ENCODE measurements at places on chromosomes 1 and 21.
A peak's percentile ranks its signal among the peaks of the same experiment; 100 is the strongest.

- no peak overlapping the region for H3K4me3 ChIP-seq
- H3K27ac ChIP-seq, result no peak overlapping the region
- DNase-seq, result no peak
- H3K4me1 ChIP-seq, result no peaks in the 10 kb centered on the region
Measured at GRCh38 chr1:162013289-162013688, 10.4 kb downstream of the OLFML2B start.

DNA sequence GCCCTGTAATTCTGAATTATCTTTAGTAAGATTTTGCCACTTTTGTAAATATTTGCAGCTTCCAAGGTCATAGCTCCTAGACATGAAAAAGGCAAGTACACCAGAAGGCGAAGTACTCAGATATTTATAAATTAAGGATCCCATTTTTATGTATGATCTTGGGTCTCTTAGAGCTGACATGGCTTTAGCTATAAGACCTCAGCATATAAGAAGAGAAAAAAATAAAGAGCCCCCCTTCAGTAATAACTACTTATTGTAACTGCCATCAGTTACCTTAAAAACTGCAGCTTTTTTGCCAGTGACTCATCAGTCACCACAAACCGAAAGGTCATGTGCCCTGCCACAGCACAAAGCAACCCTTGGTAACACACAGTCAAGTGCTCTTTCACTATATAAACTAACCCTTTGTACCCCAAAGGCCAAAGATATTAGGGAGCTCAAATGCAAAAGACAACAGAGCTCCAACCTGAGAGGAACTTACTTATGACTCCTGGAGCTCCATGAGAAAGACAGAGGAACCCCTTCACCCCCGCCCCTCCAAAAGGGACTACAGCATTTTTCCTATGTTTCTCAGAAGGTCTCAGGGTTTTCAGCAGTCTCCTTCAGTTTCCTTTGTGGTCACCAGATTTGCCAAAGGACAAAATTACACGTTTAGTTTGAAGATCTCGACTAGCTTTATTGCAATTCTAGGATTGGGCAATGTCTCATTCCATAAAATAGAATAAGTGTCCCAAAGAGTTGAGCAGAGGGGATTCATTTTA is 219.8 kb upstream of the DUSP10 start:
- H3K36me3 ChIP-seq, result no peaks in the 10 kb centered on the region
- peak; percentile 72 for DNase-seq
- H3K27me3 ChIP-seq, result no peaks in the 10 kb centered on the region

- DNase-seq, result no peak
- no peak overlapping the region for H3K4me3 ChIP-seq
- peaks cover 16% of the 10 kb centered on the region for H3K27me3 ChIP-seq
- H3K36me3 ChIP-seq, result no peaks in the 10 kb centered on the region
Measured at GRCh38 chr1:18479454-18479853, 1.3 kb upstream of the KLHDC7A start.

GRCh38 chr1:44228218-44228617 is 14.9 kb downstream of the DMAP1 start:
- peaks cover 1% of the 10 kb centered on the region for H3K36me3 ChIP-seq
- no peak overlapping the region for H3K4me3 ChIP-seq
- peaks cover 6% of the 10 kb centered on the region for H3K4me1 ChIP-seq
- no peaks in the 10 kb centered on the region for H3K27me3 ChIP-seq

GRCh38 chr1:100959502-100960060 is 63.7 kb downstream of the SLC30A7 start:
- H3K4me3 ChIP-seq, result no peak overlapping the region
- peaks cover 34% of the 10 kb centered on the region for H3K4me1 ChIP-seq
- peak overlapping the region; percentile 26 for H3K27ac ChIP-seq

DNA sequence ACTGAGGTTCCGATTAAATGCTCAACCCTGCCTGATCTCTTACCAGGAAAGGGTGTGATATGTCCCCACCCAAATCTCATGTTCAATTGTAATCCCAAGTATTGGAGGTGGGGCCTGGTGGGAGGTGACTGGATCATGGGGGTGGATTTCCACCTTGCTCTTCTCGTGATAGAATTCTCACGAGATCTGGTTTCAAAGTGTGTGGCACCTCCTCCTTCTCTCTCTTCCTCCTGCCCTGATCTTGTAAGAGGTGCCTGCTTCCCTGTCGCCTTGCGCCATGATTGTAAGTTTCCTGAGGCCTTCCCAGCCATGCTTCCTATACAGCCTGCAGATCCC is 34.9 kb downstream of the RSPH1 start:
- peak overlapping the region; percentile 3 for H3K4me3 ChIP-seq
- peak overlapping the region; percentile 73 for H3K27ac ChIP-seq
- no peaks in the 10 kb centered on the region for H3K27me3 ChIP-seq
- DNase-seq, result no peak

DNA sequence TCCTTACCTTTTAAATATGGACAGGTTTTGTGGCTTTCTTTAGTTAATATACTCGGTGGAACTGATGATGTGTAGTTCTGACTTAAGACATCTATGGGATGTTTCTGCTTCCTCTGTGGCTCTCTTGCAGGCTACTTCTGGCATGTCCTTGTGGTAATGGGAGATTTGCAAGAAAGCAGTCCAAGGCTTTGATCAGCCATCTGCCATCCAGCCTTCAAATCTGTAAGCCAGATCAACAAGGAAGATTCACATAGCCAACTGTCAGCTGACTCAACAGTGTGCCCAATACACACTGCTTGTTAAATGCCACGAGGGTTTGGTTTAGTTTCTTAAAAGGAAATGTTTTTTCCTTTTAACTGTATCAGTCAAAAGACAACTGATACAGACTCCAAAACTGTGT is 722.2 kb upstream of the CHRM3 start:
- DNase-seq, result no peak
- no peaks in the 10 kb centered on the region for H3K36me3 ChIP-seq
- no peak overlapping the region for H3K27ac ChIP-seq

DNA sequence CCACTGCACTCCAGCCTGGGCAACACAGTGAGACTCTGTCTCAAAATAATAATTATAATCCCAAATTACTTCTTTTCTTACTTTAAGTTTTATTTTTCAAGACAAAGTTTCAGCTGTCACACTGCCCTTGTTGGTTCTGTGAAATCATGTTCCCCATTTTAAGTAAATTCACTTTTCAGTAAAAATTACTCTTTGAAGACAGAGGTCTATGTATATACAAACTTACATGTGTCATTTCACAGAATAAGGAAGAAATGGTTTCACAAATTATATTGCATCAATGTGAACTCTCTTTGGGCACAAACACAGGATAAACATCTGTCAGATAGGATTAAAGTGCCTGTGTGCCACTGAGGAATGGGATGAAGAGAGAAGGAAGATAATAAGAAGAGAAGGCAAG is 33.1 kb upstream of the ETS2 start:
- H3K36me3 ChIP-seq, result no peaks in the 10 kb centered on the region
- no peak for DNase-seq
- peaks cover 69% of the 10 kb centered on the region for H3K4me1 ChIP-seq

DNA sequence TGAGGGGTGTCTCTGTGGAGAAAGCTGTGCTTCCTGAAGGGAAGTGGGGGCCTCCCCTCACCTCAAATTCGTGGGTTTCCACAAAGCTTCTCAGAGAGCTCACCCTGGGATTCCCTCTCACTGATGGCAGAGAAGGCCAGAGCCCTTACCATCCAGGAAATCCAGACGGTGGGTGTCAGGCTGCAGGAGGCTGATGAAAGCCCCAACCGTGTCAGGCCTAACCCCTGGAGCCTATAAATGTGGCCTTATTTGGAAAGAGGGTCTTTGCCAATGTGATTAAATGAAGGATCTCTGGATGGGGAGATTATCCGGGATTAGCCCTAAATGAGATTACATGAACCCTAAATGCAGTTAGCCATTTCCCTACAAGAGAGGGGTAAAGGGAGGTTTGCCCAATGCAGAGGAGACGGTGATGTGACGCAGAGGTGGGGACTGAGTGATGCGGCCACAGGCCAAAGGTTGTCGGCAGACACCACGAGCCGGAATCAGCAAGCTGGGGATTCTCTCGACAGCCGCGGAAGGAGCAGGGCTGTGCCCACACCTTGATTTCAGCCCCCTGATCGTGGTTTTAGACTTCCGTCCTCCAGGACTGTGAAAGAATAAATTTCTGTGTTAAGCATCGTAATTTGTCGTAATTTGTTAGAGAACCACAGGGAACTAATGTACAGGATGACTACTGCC is 82.6 kb downstream of the TOMM20 start:
- H3K27ac ChIP-seq, result peak overlapping the region; percentile 78
- peaks cover 53% of the 10 kb centered on the region for H3K4me1 ChIP-seq
- no peaks in the 10 kb centered on the region for H3K27me3 ChIP-seq
- DNase-seq, result no peak
- no peaks in the 10 kb centered on the region for H3K36me3 ChIP-seq
- H3K4me3 ChIP-seq, result no peak overlapping the region

GRCh38 chr1:152520561-152521090 is 6.3 kb downstream of the CRCT1 start:
- peaks cover 19% of the 10 kb centered on the region for H3K27me3 ChIP-seq
- H3K27ac ChIP-seq, result no peak overlapping the region
- H3K4me1 ChIP-seq, result peaks cover 3% of the 10 kb centered on the region
- no peak overlapping the region for H3K4me3 ChIP-seq
- DNase-seq, result no peak

DNA sequence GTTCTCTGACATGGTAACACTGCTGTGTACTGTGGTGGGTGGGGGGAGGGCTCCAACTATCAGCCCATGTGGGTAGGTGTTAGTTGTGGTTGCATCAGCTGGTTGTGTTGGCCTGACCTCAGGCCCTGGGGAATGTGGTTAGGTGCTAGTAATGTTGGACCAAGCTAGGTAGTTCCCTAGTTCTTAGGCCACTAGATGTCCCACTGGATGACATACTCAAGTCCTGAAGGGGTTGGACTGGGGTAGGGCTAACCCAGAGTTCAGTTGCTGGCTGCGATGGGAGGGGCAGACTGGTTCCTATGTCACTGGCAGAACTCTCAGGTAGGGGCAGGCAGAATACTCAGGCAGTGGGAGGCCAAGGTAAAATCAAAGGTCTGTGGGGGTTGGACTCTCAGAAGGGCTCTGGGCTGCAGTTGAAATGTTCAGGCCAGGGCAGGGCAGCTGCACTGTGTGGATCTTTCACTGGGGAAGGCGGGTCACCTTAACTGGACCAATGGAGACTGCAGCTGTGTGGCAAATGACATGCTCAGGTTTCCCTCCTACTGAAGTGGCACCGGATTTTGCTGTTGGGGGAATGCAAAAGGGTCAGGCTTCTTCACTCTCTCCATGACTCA is 870.7 kb downstream of the LRRIQ3 start:
- H3K4me1 ChIP-seq, result no peaks in the 10 kb centered on the region
- H3K27ac ChIP-seq, result no peak overlapping the region
- H3K27me3 ChIP-seq, result no peaks in the 10 kb centered on the region
- no peaks in the 10 kb centered on the region for H3K36me3 ChIP-seq
- H3K4me3 ChIP-seq, result no peak overlapping the region
- DNase-seq, result no peak

DNA sequence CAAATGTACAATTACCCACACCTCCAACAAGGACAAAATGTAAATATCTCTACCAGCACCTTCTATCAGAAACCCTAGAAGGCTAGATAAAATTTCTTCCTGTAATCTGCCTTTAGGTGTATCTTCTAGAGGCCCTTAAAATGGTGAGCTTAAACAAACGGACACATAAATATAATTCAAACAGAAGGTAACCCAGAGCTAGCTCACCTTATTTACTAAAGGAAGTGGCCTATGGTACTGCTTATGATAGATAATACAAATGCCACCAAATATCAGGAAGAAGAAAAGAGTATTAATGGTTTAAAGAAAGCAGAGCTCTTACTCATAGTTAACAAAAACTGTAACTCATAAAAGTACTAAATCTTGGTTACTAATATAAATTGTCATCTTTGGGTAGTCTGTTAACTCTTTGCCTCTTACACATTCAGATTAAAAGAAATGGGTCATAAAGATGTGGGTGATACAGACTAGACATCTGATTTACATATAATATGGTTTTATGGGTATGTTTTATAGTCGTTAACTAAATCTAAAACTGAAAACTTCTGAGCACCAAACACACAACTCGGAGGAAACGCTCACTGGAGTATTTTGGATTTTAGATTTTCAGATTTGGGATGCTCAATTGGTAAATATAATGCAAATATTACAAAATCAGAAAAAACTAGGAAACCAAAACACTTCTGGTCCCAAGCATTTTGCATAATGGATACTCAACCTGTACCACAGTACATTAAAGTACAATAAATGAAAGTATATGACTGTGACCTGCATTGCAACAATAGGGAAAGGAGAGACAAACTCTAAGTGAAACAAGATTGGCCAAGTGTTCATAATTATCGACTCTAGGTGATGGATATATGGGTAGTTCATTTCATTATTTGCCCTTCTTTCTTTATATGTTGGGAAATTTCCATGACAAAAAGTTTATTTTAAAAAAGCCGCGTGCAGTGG is 23.2 kb downstream of the TRIT1 start:
- peaks cover 23% of the 10 kb centered on the region for H3K36me3 ChIP-seq
- DNase-seq, result no peak
- no peak overlapping the region for H3K27ac ChIP-seq
- peaks cover 17% of the 10 kb centered on the region for H3K4me1 ChIP-seq
- H3K4me3 ChIP-seq, result no peak overlapping the region
- H3K27me3 ChIP-seq, result no peaks in the 10 kb centered on the region

- no peak overlapping the region for H3K4me3 ChIP-seq
- peaks cover 9% of the 10 kb centered on the region for H3K27me3 ChIP-seq
- DNase-seq, result no peak
- H3K27ac ChIP-seq, result no peak overlapping the region
Measured at GRCh38 chr1:11704691-11705475, 13.4 kb downstream of the DRAXIN start.

DNA sequence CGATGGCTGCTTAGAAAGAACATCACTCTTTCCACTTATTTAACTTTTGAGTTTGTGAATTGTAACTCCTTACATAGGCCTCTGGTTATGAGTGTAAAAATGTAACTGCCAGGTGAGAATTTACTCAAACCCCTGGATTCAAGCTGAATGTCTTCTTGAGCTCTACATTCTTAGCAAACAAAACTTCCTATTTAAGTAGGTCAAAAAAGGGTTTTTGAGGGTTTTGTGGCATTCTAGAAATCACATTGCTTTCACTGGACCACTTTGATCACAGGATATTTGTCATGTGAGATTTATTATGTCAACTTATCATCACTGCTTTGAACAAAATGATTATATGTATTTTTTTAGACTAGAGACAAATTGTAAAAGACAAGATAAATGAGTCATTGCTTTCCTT is 5.7 kb downstream of the IL23R start:
- no peaks in the 10 kb centered on the region for H3K27me3 ChIP-seq
- peaks cover 26% of the 10 kb centered on the region for H3K36me3 ChIP-seq
- peaks cover 76% of the 10 kb centered on the region for H3K4me1 ChIP-seq
- DNase-seq, result no peak
- H3K4me3 ChIP-seq, result peak overlapping the region; percentile 69

- H3K27me3 ChIP-seq, result no peaks in the 10 kb centered on the region
- peak overlapping the region; percentile 72 for H3K27ac ChIP-seq
- H3K4me3 ChIP-seq, result no peak overlapping the region
- peaks cover 71% of the 10 kb centered on the region for H3K36me3 ChIP-seq
- DNase-seq, result no peak
Measured at GRCh38 chr1:24659993-24660665, 17.0 kb downstream of the SRRM1 start.

DNA sequence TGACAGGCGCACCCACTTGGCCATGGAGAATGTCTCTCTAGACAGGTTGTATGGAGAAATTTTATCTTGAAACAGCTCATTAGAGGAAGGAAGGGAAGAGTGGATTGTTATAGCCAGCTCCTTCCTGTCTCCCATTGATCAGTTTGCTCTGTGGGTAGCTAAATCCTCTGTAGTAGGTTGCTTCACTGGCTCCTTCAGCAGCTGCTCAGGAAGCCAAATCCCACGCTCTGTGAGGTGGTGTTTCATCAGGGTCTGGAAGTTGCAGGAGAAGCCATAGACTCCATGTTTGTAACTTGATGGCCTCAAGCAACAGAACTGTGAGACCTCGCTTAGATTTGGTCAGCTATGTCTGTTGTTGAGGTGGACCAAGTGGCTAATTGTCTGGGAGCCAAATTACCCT is 6.8 kb upstream of the NFYC start:
- H3K27ac ChIP-seq, result no peak overlapping the region
- no peak overlapping the region for H3K4me3 ChIP-seq
- DNase-seq, result no peak
